ENCODE measurements at places on chromosomes 4 and X.

DNA sequence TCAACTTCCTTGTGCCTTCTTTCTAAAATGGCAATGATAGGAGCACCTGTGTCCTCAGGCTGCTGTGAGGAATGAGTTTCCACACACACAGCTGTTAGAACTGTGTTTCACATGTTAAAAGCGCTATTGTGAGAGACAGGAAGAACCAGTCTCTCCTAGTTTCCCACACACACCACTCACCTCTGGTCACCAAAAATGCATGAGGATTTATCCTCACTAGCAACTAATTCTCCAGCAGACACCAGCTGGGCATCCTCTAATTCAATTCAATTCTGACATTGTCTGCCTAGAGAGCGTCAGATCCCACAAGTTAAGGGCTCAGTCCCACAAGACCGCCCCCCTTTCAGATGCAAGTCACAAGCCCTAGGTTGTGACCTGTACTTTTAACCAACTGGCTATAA lies 29.0 kb upstream of the SLC2A9 start:
- no peak for DNase-seq

- no peak for DNase-seq
Measured at GRCh38 chrX:41580423-41581064, 108.2 kb upstream of the GPR34 start.

DNA sequence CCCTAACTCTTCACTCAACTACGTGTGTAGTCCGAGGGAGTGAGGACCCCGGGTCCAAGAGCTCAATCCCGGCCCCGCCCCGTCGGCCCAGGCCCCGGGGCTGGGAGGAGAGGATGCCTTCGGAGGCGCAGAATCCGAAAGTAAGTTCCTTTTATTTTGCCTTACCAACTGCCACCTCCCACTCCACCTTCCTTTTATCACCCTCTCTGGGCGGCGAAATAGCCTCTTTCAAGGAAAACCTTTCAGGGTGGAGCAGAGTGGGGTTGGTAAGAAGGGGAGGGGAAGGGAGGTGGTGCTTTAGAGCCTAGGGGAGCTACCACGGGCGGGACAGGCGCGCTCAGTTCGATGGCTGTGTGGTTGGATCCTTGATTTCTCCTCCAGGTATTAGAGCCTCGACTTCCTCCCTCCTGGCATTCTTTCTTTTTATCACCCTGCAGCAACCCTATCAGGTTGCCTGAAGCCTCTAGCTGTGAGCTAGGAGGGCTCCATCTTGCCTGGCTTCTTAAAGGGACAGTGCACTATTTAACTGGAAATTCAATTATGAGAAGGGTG lies 191.2 kb downstream of the RRAGB start:
- no peak for DNase-seq

GRCh38 chrX:109952985-109953905 lies 49.7 kb upstream of the TMEM164 start:
- no peak for DNase-seq

GRCh38 chr4:108141213-108141950 lies 27.4 kb downstream of the LEF1 start:
- DNase-seq = no peak

GRCh38 chr4:153156721-153157120 lies 47.5 kb upstream of the TRIM2 start:
- no peak for DNase-seq

GRCh38 chr4:1379801-1380331 lies 26.4 kb downstream of the NKX1-1 start:
- DNase-seq = no peak

DNA sequence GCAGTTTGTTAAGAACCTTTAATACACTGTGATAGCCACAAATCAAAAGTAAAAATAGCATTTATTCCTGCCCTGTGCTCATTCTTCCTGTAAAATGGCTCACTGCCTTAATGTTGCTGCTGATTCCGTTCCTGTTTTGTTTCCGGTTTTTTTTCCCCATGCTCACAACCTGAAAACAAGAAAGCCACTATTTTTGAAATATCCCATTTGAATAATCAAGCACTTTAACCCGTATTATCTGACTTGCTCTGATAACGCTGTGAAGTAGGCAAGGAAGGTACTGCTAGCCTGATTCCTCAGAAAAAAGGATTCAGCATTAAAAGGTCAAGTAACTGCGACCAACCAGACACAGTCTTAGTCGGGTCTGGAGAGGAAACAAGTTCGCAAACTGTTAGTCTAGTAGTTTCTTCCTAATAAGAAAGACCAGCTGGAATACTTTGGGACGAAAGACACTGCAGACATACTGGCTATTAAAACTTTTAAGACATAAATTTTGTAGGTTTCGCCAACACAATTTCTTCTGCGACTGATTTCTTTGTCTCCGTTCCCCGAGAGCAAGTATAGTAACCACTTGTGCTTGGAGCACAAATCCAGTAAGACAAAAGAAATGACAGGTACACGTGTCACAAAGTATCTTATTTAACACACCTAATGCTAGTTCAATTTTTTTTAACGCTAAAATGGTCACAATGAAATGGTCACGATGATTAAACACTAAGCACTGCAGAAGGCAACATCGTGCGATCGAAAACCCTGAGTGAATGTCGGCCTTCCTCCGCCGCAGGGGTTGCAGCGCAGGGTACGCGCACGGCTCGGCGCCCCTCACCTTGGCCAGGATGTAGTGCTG lies 802 bp downstream of the COX18 start:
- no peak for DNase-seq

DNA sequence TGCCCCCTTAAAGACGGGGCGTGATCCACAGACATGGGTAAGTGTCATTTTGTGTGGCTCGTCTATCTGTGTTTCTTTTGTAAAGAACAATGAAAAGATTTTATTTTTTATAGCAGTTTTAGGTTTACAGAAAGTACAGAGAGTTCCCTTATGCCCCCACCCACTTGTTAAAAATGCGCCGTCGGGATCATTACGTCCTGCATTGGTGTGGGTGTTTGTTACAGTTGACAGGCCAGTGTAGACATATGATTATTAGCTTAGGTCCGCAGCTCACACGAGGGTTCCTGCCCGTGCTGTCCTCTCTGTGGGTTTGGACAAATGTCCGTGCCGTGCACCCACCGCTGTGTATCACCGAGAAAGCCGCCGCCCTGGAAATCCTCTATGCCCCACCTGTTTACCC lies 50.5 kb downstream of the RGS12 start:
- DNase-seq = no peak

- no peak for DNase-seq
Measured at GRCh38 chr4:78566834-78567499, 15.4 kb downstream of the ANXA3 start.

- no peak for DNase-seq
Measured at GRCh38 chr4:136829280-136829679, 703.0 kb downstream of the PCDH18 start.

DNA sequence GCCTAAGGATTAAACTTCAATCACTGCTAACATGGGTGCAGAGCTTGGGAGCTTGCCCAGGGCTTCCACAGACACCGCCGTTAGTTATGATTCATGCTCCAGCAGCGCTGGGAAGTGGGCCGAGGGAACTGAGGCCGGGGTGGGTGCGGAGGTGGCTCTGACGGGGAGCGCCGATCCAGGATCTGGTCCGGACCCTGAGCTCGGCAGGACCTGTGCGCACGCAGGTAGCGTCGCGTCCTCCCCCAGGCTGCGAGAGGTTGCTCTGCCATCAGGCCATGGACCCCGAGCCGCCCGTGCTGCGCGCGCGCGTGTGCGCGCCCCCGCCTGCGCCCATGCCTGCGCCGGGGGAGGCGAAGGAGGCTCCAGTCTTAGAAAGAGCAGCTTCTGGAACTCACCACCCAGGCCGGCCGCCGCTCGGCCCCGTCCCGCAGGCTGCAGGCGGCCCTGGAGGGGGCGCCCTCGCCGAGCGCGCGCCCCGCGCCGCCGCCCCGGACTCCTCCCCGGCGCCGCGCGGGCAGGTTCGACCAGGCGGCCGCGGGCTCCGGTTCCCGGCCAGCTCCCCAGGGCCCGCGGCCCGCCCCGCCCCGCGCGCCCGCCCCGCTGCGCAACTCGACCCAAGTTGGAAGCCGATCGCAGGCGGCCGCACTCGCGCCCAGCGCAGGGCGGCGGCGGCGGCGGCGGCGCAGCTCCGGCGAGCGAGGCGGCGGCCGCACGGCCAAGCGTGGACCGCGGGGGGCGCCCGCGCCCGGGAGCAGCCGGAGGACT lies 732 bp upstream of the ADRA2C start:
- peak; percentile 55 for DNase-seq

GRCh38 chr4:52712251-52713130 lies 38.7 kb downstream of the ERVMER34-1 start:
- DNase-seq = peak; percentile 95

- no peak for DNase-seq
Measured at GRCh38 chr4:146310319-146311021, 96.1 kb downstream of the REELD1 start.

GRCh38 chr4:98209111-98209510 lies 52.1 kb upstream of the RAP1GDS1 start:
- DNase-seq = no peak

DNA sequence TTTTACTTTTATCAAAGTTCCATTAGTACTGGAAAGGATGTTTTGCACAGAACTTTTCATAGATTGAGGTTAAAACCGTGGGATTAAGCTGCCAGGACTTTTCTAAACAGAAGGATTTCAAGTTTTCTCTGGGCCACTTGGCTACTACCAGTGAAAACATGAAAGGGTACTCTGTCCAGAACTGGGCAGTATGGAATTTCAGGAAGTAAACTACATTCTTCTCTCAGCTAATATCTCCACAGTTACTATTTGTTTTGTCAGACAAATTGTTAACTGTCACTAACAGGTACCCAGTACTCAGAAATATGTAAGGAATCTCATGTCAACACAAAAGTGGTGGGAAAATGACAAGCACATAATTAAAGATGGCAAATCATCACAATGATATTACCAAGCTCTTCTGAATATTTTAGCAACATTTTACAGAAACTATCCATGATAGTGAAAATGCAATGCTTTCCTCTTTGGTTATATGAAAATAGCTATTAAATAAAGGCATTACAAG lies 454.4 kb downstream of the C4orf33 start:
- DNase-seq = no peak

GRCh38 chrX:25869761-25870160 lies 268.4 kb upstream of the MAGEB18 start:
- no peak for DNase-seq

DNA sequence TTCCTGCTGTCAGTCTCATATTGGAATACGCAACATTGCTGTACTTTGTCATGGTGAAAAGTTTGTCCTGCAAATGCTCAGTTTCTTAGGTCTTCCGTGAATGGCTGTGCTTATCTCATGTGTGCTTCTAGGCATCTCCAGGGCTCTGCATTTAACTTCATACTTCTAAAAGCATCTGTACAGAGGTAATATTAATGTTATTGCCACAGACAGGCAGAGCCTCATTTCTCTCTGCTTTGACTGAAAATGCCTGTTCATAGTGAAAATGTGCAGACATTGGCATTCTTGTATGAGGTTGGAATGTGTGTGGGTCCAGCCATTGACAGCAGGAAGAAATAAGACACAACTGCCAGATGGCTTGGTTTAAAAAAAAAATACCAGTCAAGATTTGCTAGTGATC lies 140.1 kb upstream of the TTC29 start:
- DNase-seq = no peak

DNA sequence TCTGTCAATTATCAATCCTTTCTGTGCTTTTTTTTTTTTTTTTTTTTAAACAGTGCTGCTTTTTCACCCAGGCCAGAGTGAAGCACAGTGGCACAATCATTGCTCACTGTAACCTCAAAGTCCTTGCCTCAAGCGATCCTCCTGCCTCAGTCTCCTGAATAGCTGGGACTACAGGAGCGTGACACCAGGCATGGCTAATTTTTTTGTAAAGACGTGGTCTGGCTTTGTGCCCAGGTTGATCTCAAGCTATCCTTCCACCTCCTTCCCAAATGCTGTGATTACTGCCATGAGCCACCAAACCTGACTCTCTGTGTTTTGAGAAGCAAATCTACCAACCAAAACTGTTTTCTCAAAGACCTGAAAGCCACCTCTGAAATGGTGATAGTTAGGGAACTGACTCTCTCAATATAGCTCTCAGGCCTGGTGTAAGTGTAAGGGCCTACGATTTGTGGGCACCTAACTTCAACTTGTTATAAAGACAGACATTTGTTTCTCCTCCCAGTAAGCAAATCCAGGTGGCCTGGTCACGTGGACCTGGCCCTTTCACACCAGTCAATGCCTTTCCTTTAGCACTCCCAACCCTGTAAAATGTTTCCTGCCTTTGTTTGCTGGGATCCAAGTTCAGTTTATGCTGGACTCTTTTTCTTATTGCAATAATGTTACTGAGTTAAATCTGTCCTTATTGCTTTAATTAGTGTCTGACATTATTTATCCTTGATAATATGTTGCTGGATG lies 2015.9 kb downstream of the PCDH7 start:
- DNase-seq = no peak

- peak; percentile 57 for DNase-seq
Measured at GRCh38 chr4:54539500-54540029, 118.2 kb upstream of the KIT start.

- peak; percentile 15 for DNase-seq
Measured at GRCh38 chr4:4994312-4995097, 24.8 kb downstream of the CYTL1 start.

- no peak for DNase-seq
Measured at GRCh38 chr4:129532573-129532972, 436.6 kb downstream of the C4orf33 start.

- no peak for DNase-seq
Measured at GRCh38 chr4:166078383-166078782, 205.3 kb downstream of the TLL1 start.

DNA sequence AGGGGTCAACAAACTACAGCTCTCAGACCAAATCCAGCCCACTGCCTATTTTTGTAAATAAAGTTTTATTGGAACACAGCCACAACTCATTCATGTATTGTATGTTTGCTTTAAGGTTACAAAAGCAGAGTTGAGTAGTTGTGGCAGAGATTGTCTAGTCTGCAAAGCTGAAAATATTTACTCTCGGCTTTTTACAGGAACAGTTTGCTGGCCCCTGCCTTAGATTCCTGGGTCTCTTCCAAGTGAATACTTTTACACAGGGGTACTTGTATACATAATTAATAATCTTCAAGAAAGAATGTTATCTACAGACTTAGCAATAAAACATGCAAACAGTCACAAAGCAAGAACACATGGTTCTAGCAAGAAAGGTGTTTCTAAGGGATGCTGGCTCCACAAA lies 154.2 kb downstream of the AMELX start:
- DNase-seq = no peak

DNA sequence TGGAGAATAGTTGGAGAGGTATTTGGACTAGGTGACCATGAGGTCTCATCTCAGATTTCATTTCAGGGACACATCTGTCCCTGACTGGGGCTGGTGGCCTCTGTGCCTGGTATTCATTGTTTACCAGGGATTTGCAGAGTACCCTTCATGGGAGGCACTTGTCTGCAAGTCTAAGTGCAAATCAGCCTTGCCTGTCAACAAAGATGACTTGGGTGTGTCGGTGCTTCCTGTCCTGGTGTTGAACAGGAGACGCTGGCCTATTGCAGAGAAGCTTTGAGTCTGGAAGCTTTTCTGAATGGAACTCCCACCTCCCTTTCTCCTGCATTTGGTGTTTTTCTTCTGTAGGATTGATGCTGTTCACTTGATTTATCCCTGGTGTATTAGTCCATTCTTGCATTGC lies 104.1 kb downstream of the TNIP2 start:
- no peak for DNase-seq

- no peak for DNase-seq
Measured at GRCh38 chr4:108372681-108373080, 203.9 kb upstream of the LEF1 start.

Measured in NCI-H345 (cell line).